ENCODE measurements at places on chromosomes 7 and 10.

- no peak for DNase-seq
Observed at GRCh38 chr10:56135828-56136227, 225.2 kb downstream of the ZWINT start.

DNA sequence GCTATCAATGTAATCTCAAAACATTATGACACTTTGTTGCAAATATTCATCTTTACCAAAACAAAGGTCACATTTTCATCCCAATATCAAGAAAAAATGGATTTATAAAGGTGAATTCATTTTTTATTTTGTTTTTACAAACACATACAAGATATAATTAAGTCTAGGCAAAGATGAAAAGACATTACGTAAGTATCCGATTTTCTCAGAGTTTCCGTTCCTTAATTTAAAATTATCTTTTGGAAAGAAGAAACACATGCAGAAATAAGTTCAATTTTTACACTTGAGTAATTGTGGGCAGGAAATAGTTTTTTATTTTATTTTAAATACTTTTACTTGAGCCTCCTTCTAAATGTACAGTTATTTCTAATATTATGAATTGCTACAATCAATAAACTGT lies 24.6 kb downstream of the RTKN2 start:
- no peak for DNase-seq

GRCh38 chr7:6385909-6386560 lies 61.7 kb downstream of the DAGLB start:
- DNase-seq: no peak

DNA sequence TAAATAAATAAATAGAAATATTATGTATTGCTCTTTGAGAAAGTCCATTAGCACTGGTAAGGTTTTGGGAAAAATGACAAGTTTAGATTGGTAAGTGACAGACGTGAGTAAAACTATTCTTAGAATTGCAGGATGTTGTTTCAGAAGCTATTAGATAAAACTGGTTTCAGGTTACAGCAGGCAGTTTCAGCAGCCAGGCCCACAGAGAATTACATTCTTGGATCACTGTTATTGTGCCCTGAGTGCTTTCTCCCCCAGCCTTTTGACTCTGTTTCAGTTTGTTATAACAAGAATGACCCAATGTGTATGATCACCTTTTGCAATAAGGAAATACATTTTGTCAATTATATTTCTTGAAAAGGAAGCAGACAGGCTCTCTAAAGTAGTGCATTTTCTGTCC lies 86.5 kb downstream of the DKK1 start:
- DNase-seq: no peak

DNA sequence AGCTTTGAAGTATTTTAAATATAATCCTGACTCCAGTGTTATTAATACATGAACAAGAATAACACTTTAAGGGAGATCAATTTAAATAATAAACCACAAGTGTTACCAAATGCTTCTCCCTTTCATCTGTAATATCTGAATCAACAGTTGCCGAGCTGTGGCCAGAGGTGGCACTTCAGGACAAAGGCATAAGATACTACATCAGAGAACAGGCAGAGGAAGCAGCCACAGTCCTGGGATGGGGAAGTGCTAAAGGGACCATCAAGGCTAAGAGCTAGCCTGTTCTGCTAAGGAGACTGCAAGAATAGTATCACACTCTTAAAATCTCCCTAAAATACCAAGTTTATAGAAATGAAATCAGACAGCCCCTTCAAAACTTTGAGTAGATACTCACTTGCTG lies 378.2 kb upstream of the PRKCQ start:
- no peak for DNase-seq

DNA sequence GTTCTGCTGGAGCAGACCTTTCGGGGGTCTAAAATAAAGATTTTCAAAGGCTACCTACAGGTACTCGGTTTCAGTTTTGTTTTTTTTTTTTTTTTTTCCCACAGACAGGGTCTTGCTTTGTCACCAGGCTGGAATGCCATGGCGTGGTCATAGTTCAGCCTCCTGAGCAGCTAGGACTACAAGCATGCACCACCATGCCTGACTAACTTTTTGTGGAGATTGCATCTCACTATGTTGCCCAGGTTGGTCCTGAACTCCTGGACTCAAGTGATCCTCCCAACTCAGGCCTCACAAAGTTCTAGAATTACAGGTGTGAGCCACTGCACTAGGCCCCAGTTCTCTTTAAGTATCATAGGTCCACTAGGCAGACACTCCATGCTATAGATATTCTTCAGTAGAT lies 34.5 kb downstream of the BAMBI start:
- no peak for DNase-seq

GRCh38 chr7:115230882-115231571 lies 309.1 kb downstream of the MDFIC start:
- DNase-seq: no peak

- DNase-seq: no peak
Observed at GRCh38 chr7:66348959-66349358, 143.8 kb downstream of the TPST1 start.

DNA sequence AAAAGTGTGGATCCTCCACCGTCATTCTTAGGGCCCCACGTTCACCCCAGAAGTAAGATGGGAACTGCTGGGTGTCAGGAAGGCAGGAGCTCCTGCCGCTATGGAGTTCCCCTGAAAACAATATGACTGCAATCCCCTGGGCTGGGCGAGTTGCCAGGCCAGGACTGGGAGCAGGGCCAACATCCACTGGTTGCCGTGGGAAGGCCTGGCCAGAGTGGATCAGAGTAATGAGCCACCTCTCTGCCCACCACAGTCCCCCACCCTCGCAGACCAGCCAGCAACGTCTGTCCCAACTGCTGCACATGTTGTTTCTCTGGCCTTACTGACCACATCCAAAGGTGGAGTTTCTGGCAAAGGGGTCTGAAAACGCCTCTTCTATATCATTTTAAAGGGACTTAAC lies 86.6 kb downstream of the STRA8 start:
- DNase-seq: no peak

- no peak for DNase-seq
Observed at GRCh38 chr10:57333880-57334279, 933.8 kb downstream of the IPMK start.

GRCh38 chr10:124971276-124971675 lies 29.4 kb downstream of the ZRANB1 start:
- no peak for DNase-seq

- DNase-seq: no peak
Observed at GRCh38 chr7:149866139-149866778, 7.5 kb upstream of the ATP6V0E2 start.

- no peak for DNase-seq
Observed at GRCh38 chr7:28161331-28161730, 19.3 kb downstream of the JAZF1 start.

GRCh38 chr10:63536698-63537097 lies 15.5 kb downstream of the REEP3 start:
- DNase-seq: no peak

GRCh38 chr7:99719996-99720769 lies 14.8 kb downstream of the CYP3A7 start:
- DNase-seq: peak; percentile 19

DNA sequence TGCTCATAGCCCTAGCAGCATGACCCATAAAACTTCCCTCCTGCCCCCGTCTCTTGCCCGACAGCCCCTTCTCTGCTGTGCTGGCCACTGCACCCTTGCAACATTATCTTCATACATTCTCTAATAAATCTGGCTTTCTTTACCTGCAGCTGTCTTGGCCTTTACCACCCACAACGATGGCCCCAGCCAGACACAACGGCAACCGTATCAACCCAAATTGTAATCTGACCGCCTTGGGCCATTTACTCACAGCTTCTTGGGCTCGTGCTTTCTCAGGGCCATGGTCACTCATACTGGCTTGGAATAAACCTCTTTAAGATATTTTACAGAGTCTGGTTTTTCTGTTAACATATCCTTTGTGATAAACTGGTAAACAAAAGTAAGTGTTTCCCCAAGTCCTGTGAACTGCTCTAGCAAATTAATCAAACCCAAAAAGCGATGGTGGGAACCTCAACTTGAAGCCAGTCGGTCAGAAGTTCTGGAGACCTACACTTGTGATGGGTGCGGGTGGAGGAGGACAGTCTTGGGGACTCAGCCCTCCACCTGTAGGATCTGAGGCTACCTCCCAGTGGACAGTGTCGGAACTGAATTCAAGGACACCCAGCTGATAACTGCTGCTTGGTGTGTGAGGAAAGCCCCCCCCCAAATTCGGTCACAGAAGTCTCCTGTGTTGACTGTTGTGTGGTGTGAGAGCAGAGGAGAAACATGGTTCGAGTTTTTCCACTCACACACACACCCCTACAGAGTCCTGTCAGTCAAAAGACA lies 87.6 kb upstream of the ATP6V0A4 start:
- DNase-seq: no peak

- no peak for DNase-seq
Observed at GRCh38 chr7:84697506-84697905, 489.4 kb downstream of the SEMA3D start.

DNA sequence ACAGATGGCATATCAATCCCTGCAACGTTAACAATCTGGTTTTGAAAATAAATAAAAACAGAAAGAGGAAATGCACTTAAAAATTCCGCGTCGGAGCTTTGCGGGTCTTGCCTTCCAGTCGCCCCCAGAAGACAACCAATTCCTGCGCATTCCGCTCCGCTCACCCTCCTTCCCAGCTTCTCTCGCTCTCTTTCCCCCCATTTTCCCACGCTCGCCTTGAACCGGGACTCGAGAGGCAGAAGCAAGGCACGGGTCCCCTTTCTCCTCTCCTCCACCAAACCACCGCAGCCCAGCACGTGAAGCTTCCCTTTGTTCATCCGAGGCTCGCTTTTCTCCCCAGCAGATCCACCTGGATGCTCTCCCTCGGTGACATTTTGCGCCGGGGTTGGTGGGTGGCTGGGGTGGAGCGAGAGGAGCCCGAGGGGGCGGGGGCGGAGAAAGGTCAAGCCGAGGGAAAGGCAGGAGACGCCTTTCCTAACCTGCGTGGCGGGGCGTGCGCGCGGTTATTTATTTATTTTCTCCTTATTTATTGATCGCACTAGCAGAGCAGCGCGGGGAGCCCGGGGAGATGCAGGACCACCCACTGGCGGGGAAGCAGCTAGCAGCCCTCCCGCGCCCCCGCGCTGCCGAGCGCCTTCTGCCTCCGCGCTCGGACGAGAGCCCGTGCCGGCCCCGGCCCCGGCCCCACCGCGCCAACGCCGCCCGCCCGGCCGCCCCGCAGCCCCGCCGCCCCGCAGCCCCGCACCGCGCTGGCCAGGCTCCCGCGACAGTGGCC lies at the start of gene KCND2:
KCND2 (plus strand) TSS at position 475 of the 775 bp plus-strand sequence.
- DNase-seq: no peak

DNA sequence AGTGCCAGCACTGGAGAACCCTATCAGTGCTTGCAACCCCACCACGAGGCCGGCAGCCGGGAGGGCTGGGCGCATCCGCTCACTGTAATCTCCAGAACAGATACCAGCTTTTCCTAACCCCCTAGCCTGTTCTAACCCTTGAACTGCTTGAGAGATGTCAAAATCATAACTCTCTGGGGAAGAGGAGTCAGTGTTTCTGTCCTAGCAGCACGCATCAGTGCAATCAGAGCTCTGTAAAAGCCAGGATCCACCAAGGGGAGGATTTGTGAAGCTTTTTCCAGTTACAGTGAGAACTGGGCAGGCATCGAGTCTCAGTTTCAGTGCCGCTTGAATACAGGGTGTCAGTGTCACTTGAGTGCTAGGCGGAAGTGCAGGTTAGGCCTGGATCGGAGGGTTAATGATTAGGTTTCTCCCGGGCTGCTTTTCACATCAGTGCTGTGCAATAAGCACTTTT lies 104.5 kb upstream of the INSYN2A start:
- DNase-seq: no peak

DNA sequence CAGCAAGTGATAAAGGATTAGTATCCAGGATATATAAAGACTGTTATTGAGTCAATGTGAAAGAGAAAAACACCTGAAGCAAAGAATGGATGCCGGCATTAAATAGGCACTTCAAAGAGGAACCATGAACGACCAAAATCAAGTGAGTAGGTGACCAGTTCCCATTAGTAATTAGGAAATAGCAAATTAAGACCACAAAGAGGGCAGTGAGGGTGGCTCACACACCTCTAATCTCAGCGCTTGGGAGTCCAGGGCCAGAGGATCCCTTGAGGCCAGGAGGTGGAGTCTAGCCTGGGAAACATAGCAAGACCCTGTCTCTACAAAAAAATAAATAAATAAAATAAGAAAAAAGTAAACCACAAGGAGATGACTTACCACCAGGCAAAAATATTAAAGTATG lies 1.5 kb upstream of the ANTXRL start:
- DNase-seq: no peak

DNA sequence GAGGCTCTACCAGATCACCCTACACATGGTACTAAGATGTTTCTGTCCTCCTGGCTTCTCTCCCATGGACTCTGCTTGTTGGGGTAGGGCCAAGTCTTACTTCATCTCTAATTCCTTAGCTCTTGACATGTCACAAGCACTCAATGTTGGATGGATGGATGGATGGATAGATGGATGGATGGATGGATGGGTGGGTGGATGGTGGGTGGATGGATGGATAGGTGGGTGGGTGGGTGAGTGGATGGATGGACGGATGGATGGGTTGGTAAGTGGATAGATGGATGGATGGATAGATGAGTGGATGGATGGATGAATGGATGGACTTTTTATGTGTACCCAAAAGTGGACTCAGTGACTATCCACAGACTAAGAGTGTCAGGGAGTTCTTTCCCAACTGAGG lies 28.5 kb downstream of the HSPA12A start:
- no peak for DNase-seq

DNA sequence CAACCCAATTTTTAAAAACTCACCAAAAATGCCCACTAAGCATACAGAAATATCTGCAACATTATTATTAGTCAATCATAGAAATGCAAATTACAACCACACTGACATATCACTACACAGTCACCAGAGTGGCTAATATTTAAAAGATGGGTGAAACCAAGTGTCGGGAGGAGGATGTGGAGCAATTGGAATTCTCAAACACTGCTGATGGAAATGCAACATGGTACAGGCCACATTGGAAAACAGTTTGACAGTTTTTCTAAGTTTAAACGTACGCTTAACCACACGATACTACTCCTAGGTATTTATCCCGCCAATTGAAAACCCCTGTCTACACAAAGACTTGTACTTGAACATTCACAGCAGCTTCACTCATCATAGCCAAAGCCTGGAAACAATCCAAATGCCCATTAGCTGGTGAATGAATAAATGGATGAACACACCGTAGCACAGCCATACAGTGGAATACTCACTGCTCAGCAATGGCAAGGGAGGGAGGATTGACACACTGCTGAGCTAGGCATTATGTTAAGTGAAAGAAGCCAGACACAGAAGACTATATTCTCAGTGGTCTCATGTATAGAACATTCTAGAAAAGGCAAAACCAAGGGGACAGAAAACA lies 16.3 kb downstream of the GCK start:
- DNase-seq: no peak

Data from naive thymus-derived CD4-positive, alpha-beta T cell (primary cell).